GM23338 (cell line): ENCODE measurements at places on chromosomes 3 and 15. TPM values are rescaled to one million over a fixed set of nuclear protein-coding genes. Genes with fewer than 3 reads are reported as not detected.
A peak's percentile ranks its signal among the peaks of the same experiment; 100 is the strongest.

Gene TFRC
- 179 and 187 TPM in 2 replicates for total RNA-seq

Gene DUOXA2
- not detected in 2 replicates for total RNA-seq

Gene HIGD2B
- not detected in 2 replicates for total RNA-seq

Gene CLSTN2
- 0.83 and 0.89 TPM in 2 replicates for total RNA-seq

Gene HDC
- total RNA-seq = not detected in 2 replicates

Gene PRSS50
- total RNA-seq = 1.4 and 1.5 TPM in 2 replicates

Gene NBEAL2
- total RNA-seq = 66.1 and 79.9 TPM in 2 replicates

Gene SCAMP2
- total RNA-seq = 51.3 and 64.9 TPM in 2 replicates

Gene MYH15
- 0.04 and 0.07 TPM in 2 replicates for total RNA-seq

Gene OXTR
- 7.8 and 9.3 TPM in 2 replicates for total RNA-seq

Gene FOXB1
- 3.1 and 4.7 TPM in 2 replicates for total RNA-seq

Gene ARPP19
- total RNA-seq = 192 and 193 TPM in 2 replicates

Gene B3GALNT1
- 5.9 and 8.3 TPM in 2 replicates for total RNA-seq

Gene ECE2
- total RNA-seq = 0.24 TPM in 1 of 2 replicates, not detected in the other

Gene SIDT1
- 0.10 TPM in 1 of 2 replicates, not detected in the other for total RNA-seq

Gene SLC22A13
- total RNA-seq = 0.47 and 0.66 TPM in 2 replicates

Gene DMXL2
- total RNA-seq = 21.6 and 61.1 TPM in 2 replicates

Gene ARPP21
- not detected in 2 replicates for total RNA-seq

Gene SCN11A
- 0.08 and 0.14 TPM in 2 replicates for total RNA-seq

Gene LDHAL6B
- not detected in 2 replicates for total RNA-seq

Gene PIAS1
- total RNA-seq = 20.0 and 32.1 TPM in 2 replicates

- no peaks in the 10 kb centered on the region for H3K4me1 ChIP-seq
- H3K27me3 ChIP-seq = no peaks in the 10 kb centered on the region
- no peaks in the 10 kb centered on the region for H3K36me3 ChIP-seq
- no peak overlapping the region for H3K27ac ChIP-seq
- H3K4me3 ChIP-seq = no peak overlapping the region
These were observed 261.0 kb downstream of the MFSD1 start for GRCh38 chr3:159062734-159063410.

GRCh38 chr3:97983933-97984491 is 11.8 kb upstream of the RIOX2 start:
- no peaks in the 10 kb centered on the region for H3K27me3 ChIP-seq
- H3K4me3 ChIP-seq = no peak overlapping the region
- H3K27ac ChIP-seq = no peak overlapping the region
- H3K4me1 ChIP-seq = no peaks in the 10 kb centered on the region
- no peaks in the 10 kb centered on the region for H3K36me3 ChIP-seq

DNA sequence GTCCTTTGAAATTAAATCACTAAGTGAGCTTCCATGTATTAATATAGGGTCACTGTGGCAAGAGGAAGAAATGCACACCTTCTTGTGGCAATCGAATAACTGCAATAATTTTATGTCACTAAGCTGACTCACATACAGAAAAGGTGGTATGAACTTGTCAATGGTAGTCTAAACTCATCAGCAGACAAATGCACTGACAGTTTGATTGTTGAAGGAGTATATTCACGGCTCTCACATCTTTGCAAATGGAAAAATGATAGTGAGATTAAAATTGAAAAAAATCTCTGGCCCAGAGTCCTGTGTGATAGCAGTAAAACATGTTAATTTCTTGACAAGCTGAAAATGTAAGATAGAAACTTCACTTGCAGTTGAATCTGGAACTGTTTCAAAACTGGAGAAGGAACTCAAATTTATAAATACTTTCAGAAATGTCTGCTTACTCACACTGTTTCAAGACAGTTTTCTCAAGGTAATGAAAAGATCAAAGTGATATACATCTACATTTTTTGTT is 215.8 kb upstream of the CADM2 start:
- DNase-seq = no peak
- no peaks in the 10 kb centered on the region for H3K27me3 ChIP-seq
- H3K36me3 ChIP-seq = no peaks in the 10 kb centered on the region
- H3K27ac ChIP-seq = no peak overlapping the region

GRCh38 chr3:50138266-50139200 is 16.6 kb upstream of the SEMA3F start:
- peak overlapping the region; percentile 89 for H3K27ac ChIP-seq
- H3K27me3 ChIP-seq = no peaks in the 10 kb centered on the region
- H3K4me3 ChIP-seq = peak overlapping the region; percentile 48
- H3K36me3 ChIP-seq = no peaks in the 10 kb centered on the region

- no peaks in the 10 kb centered on the region for H3K36me3 ChIP-seq
- no peak for DNase-seq
- H3K27ac ChIP-seq = no peak overlapping the region
- no peaks in the 10 kb centered on the region for H3K27me3 ChIP-seq
- no peaks in the 10 kb centered on the region for H3K4me1 ChIP-seq
These were observed 226.8 kb downstream of the PLCL2 start for GRCh38 chr3:17111586-17111985.

DNA sequence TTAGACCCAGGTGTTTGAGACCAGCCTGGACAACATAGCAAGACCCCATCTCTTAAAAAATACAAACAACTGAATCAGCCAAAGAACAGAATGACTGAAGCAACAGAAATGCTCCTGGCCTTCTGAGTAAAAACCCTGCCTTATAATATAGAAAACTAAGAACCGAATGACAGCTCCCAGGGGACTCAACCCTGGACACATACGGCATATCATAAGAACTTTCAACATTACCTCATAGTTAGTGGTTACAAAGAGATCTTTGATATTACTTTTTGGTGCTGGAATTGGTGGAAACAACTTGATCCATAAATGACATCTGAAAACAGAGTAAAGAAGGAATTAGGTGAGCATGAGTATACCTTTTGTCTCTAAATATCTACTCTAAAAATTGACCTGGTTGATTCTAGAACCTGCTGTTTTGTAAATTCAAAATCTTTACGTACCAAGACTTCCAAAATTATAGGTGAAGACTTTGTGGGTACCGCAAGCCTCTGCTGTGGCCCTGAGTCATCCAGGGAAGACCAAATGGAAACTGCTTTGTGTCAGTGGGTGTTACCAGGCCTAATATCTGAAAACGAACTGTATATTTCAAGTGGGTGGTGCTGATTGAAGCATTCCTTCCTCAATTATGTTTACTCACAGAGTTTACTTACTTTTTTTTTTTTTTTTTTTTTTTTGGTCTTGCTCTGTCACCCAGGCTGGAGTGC is 35.5 kb downstream of the IL5RA start:
- DNase-seq = no peak
- H3K27me3 ChIP-seq = no peaks in the 10 kb centered on the region
- H3K36me3 ChIP-seq = no peaks in the 10 kb centered on the region
- no peaks in the 10 kb centered on the region for H3K4me1 ChIP-seq

- H3K4me1 ChIP-seq = peaks cover 5% of the 10 kb centered on the region; the same call in 1 of the 2 replicates
- H3K27me3 ChIP-seq = no peaks in the 10 kb centered on the region
- H3K27ac ChIP-seq = no peak overlapping the region
- no peak for DNase-seq
- no peak overlapping the region for H3K4me3 ChIP-seq
These were observed 125.4 kb upstream of the RAD18 start for GRCh38 chr3:9088441-9089353.

GRCh38 chr3:61522626-61523025 is 38.7 kb upstream of the PTPRG start:
- no peak for DNase-seq
- no peaks in the 10 kb centered on the region for H3K36me3 ChIP-seq
- peaks cover 15% of the 10 kb centered on the region for H3K4me1 ChIP-seq
- no peak overlapping the region for H3K27ac ChIP-seq

GRCh38 chr3:186340204-186340603 is 21.8 kb downstream of the DGKG start:
- no peak overlapping the region for H3K4me3 ChIP-seq
- H3K27me3 ChIP-seq = no peaks in the 10 kb centered on the region
- H3K36me3 ChIP-seq = no peaks in the 10 kb centered on the region
- H3K27ac ChIP-seq = no peak overlapping the region

- H3K27me3 ChIP-seq = no peaks in the 10 kb centered on the region
- H3K4me1 ChIP-seq = no peaks in the 10 kb centered on the region
- no peaks in the 10 kb centered on the region for H3K36me3 ChIP-seq
- H3K27ac ChIP-seq = no peak overlapping the region
These were observed 130.8 kb downstream of the HCN4 start for GRCh38 chr15:73237910-73238309.

- no peak for DNase-seq
- H3K36me3 ChIP-seq = peaks cover 9% of the 10 kb centered on the region
- no peak overlapping the region for H3K4me3 ChIP-seq
These were observed 7.9 kb downstream of the RPLP1 start for GRCh38 chr15:69460481-69460880.

DNA sequence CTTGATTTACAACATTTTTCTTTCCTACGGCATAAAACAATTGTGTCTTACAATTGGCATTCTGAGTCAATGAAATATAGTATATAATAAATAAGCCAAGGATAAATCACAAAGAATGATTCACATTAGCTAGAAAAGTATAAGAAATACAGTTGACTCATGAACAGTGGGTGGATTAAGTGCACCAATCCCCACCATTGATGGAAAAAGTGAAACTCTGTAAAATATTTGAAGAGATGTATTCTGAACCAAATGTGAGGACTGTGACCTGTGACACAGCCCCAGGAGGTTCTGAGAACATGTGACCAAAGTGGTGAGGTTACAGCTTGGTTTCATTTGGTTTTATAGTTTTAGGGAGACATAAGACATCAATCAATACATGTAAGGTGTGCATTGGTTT is 227.5 kb downstream of the ALCAM start:
- H3K4me3 ChIP-seq = no peak overlapping the region
- H3K27me3 ChIP-seq = no peaks in the 10 kb centered on the region
- DNase-seq = no peak
- H3K36me3 ChIP-seq = no peaks in the 10 kb centered on the region

DNA sequence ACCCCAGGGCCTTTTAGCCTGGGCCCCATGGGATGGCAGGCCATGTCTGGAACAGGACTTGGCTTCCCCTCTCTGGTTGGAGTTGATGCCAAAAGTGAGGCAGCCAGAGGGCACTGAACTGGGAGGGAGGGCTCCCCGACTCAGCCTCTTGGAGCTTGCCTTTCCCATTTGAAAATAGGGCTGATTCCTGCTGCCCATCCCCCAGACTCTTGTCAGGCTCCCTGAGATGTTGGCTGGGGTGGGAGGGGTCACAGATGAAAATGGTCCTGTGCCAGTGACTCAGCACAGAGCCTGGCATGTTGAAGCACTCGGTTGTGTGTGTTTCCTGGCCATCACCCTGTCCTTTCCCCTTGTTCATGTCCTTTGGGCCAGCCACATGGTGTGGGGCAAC is 6.6 kb downstream of the PPCDC start:
- H3K4me1 ChIP-seq = peaks cover 19% of the 10 kb centered on the region
- H3K27ac ChIP-seq = no peak overlapping the region
- H3K36me3 ChIP-seq = no peaks in the 10 kb centered on the region

DNA sequence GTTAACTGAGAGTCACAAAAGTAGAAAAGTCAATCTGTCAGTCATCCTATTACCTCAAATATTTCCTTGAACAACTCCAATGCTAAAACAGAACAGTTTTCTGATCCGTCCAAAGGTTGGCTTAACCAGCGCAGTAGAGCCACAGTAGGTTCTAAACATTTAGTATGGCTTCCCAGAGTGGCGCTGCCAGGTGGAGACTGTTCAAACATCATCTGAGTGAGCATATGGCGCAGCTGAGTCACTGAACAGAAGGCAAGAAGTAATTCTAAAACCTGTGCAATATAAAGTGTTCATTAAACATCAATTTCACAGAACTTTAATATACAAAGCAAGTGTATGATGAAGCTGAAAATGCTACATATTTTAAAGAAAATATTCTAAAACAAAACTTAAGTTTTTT is 19.9 kb downstream of the CIP2A start:
- H3K27me3 ChIP-seq = no peaks in the 10 kb centered on the region
- no peak overlapping the region for H3K4me3 ChIP-seq
- peaks cover 14% of the 10 kb centered on the region; the same call in 1 of the 2 replicates for H3K36me3 ChIP-seq

- no peak for DNase-seq
- H3K4me1 ChIP-seq = peaks cover 6% of the 10 kb centered on the region
- H3K27ac ChIP-seq = no peak overlapping the region
These were observed 173.2 kb downstream of the KCNAB1 start for GRCh38 chr3:156293566-156293965.

DNA sequence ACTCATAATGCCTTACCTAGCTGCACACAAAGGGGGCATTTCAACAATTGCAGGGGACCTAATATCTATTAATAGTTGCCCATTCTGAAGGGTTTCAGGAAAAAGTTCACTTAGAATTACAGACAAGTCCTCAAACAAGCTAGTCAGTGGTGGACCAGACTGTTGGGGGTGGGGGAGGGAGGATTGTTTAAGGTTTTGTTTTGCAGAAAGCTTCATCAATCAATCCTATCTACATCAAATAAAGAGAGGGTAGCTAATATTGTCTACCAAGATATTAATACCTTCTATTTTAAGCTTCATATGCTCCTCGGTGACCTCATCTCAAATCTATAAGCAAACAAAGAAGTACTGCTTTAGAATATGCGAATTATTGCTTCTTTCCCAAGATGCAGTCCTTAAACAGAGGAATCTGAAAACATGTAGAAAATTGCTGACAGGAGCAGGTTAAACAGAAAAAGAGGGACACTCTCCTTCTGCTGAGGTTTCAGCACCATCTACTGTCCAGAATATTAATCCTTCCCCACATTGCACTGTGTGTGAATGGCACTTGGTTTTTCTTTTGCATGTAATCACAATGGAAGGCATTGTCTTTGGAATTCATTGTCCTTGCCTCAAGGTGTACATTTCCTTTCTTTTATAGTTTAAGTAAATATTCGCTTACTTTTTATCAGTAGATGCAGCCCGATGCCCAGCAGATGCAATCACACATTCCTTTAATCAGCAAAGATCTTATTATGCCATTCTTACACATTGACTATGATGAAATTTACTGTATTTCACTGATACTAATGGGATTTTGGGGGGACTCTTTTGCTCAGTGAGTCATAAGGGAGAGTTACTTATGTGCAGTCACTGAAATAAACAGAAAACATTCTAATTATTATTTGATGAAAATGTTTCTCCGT is 94.7 kb downstream of the IL5RA start:
- H3K27ac ChIP-seq = no peak overlapping the region
- H3K27me3 ChIP-seq = no peaks in the 10 kb centered on the region
- peak; percentile 61 for DNase-seq

DNA sequence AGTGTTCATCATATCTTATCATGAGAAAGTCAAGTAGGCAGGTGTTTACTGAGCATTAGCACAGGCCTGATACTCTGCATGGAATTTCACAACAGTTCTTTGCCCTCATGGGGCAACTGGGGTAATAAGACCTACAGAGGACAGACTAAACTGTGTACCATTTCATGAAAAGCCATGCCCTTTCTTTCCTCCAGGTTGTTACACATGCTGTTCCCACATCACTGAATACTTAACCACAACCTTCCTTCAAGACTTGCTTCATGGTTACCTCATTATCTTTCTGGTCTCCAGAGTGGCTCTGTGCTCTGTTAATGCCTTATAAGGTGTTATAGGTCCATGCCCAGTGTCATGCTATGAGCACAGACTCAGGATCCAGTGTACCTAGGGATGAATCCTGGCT is 28.2 kb upstream of the RSL24D1 start:
- no peaks in the 10 kb centered on the region for H3K27me3 ChIP-seq
- H3K4me3 ChIP-seq = no peak overlapping the region
- H3K4me1 ChIP-seq = peaks cover 22% of the 10 kb centered on the region
- no peak overlapping the region for H3K27ac ChIP-seq
- no peak for DNase-seq
